ENCODE measurements at places on chromosomes 4 and X.

- peak; percentile 0 for DNase-seq
Observed at GRCh38 chrX:118116713-118117550, at the start of gene KLHL13. KLHL13 (minus strand) TSS chrX:118116810; CDS start chrX:118028473, 88,337 bp downstream.

DNA sequence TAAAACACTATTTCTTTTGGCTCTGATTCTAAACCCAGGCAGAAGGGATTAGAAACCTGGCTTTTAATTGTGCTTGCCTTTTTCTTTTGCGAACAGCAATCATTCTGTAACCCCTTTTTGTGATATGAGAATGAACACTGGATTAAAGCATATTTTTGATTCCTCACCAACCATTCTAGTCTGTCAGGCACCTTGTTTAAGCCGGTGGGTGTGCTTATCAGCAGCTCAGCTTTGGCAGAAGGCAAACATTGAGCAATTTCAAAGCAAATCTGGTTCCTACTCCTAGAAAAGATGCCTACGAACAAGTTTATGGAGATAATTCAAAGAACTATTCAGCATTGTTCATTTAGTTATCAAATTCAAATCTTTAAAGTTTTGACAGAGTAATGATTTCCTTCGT is 265.1 kb upstream of the FAM241A start:
- no peak for DNase-seq

DNA sequence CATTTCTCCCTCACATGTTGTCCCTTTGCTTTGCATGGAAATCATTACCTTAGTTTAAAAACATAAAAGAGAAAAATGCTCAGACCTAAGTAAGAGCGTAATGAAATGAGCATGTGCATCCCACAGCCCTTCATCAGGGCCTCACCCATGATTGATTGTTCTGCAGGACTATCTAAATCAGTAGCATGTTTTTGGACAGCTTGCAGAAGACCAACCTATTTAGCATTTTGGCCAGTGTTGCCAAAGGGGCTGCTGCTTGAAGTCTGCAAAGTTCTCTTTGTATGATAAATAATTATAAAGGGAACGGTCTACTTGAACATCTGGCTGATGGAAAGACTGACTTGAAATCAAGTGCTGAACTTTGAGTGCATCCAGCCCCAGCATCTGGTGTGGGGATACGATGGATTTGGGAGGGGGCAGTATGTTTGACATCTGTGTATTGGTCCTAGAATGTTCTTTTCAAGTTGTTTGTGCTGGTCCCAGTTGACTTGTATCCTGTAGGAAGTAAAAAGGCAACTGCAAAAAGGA is 76.1 kb upstream of the LIMCH1 start:
- no peak for DNase-seq

- DNase-seq, result no peak
Observed at GRCh38 chr4:150283689-150284088, 205.4 kb downstream of the DCLK2 start.

- peak; percentile 24 for DNase-seq
Observed at GRCh38 chr4:87219632-87220093, 755 bp downstream of the KLHL8 start.

DNA sequence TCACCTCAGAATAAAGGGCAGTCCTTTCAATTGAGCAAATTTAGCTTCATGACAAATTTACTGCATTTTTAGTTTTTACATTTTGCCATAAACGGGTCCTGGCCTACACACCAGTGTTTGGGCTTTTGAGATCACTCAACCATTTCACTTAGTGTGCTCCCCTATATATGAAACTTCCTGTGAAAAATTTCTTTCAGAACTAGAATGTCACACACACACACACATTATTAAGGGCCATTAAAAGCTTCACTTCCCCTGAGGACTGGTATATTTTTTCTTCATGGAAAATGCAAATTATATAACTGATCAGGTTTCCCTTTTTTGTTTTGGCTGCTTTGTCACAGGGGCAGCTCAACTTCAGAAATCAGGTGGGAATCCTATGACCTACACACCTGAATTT is 206.5 kb downstream of the ENOX2 start:
- no peak for DNase-seq

DNA sequence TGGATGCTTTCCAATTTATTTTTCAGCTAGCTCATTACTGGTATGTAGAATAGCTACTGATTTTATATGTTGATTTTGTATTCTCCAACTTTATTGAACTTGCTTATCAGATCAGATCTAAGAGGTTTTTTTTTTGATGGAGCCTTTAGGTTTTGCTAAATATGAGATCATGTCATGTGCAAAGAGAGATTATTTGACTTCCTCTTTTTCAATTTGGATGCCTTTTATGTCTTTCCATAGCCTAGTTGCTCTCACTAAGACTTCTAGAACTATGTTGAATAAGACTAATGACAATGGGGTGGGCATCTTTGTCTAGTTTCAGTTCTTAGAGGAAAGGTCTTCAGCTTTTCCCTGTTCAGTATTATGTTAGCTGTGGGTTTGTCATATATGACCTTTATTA is 11.7 kb downstream of the MAGEE1 start:
- no peak for DNase-seq

GRCh38 chrX:40005292-40006011 is 92.3 kb downstream of the BCOR start:
- DNase-seq, result no peak

DNA sequence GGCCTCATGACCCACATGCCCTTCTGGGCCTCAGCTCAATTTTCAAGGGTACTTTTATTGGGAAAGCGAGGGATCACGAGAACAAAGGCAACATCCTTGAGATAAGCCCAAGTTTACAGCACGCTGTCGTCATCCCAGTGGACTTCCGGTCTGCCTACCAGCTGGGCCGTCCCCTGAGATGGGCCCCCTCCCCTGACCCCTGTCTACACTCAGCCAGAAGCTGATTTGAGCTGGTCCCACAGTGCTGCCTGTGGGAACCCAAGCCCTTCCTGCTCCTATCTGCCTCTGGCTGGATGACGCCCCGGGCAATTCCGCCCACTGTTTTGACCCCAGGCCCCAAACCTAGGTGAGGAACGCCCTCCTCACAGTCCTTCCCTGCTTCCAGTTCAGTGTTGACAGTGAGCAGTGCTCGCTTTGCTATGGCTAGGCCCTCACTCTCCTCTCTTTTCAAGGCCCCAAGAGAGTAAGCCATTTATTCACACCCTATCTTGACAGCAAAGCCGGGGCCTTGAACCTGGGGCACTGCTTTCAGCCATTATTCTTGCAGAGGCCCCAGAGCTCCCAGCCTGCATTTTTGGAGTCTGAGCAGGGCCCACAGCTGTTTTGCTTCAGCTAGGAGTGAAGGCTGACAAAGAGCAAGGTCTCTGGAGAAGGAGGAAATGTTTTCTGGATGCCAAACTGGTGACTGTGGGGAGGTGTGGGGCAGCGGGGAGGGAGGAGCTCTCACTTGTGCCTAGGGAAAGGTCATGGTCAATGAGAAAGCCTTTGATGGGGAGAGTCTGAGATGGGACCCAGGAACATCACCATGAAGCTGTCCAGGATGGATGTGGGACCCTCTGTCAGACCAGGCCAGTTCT is 164.6 kb upstream of the BCOR start:
- DNase-seq, result no peak

- DNase-seq, result no peak
Observed at GRCh38 chr4:26807330-26807729, 53.3 kb upstream of the STIM2 start.

GRCh38 chrX:125319646-125320521 is at the start of gene TEX13C:
TEX13C (plus strand) TSS chrX:125319871; CDS start chrX:125320120, 249 bp downstream.
- DNase-seq, result no peak

GRCh38 chr4:159778298-159778697 is 675.4 kb downstream of the RAPGEF2 start:
- DNase-seq, result no peak

DNA sequence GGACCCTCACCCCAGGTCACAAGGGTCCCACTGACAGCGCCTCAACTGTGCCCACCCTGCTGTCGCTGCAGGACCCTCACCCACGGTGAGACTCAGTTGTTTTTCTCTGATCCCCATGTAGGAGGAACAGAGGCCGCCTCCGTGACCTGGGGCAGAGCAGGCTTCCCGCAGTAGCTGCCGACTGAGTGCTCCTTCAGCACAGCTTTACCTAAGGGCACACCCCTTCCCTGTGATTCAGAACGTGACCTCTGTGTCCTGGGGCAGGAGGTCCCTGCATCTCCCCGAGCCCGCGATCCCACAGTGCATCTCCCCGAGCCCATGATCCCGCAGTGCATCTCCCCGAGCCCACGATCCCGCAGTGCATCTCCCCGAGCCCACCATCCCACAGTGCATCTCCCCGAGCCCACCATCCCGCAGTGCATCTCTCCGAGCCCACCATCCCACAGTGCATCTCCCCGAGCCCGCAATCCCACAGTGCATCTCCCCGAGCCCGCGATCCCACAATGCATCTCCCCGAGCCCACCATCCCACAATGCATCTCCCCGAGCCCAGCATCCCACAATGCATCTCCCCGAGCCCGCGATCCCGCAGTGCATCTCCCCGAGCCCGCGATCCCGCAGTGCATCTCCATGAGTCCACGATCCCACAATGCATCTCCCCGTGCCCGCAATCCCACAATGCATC is 23.6 kb downstream of the PPP2R3B start:
- no peak for DNase-seq

- no peak for DNase-seq
Observed at GRCh38 chr4:54144661-54145171, 44.8 kb downstream of the GSX2 start.

DNA sequence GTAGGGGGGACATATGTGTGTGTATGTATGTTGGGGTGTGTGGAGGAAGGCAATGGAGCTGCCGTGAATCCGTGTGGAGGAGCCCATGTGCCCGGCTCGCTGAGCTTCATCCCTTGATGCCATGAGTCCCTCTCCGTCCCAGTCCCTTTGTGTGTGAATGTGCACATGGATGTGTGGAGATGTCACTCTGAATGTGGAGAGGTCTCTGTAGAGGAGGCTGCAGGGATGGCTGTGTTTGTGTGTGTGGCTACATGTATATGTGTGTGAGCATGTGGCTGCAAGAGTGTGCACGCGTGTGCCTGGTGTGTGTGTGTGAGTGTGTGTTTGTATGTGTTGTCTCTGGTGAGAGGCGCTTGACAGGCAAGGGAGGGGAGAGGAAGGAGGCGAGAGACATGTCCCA is 1.3 kb downstream of the DLG3 start:
- no peak for DNase-seq
